Activated CD8-positive, alpha-beta memory T cell treated with anti-CD3 and anti-CD28 coated beads, Interleukin-2, amount 10 ng/mL, durations not matched to agents 7 days and 5 days (primary cell): ENCODE measurements at places on chromosomes 2 and 18. TPM values are rescaled to one million over a fixed set of nuclear protein-coding genes. Genes with fewer than 3 reads are reported as not detected.

Gene TMEM163
- 2.3 TPM for total RNA-seq

Gene DUSP19
- total RNA-seq = 1.8 TPM

Gene STEAP3
- total RNA-seq = 0.15 TPM

Gene HOXD13
- not detected for total RNA-seq

Gene ACADL
- total RNA-seq = not detected

DNA sequence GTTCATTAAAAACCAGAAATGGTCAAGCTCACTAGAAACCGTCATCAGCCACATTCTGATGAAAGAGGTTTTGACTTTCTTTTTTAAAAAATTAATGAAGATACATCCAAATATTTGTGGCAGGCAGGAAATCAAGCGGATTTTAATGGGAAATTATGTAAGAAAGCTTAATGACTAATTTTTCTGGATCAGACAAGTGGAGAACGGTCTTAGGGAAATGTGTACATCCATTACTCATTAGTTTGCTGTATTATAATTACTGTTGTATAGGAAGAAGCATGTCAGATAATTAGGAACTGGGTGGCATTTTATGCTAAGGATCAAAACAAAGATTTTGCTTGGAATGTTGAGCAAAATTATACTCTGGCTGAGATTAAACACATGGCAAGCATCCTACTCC, 39.4 kb downstream of the AGAP1 start:
- DNase-seq = no peak

GRCh38 chr18:63823516-63824219, 48.5 kb downstream of the SERPINB7 start:
- peak; percentile 43 for DNase-seq

GRCh38 chr2:234467289-234467688, 29.6 kb downstream of the ARL4C start:
- DNase-seq = no peak

- DNase-seq = no peak
Observed at GRCh38 chr2:139259422-139260051, 479.3 kb upstream of the NXPH2 start.

GRCh38 chr18:34801774-34802173, 91.7 kb downstream of the DTNA start:
- no peak for DNase-seq

DNA sequence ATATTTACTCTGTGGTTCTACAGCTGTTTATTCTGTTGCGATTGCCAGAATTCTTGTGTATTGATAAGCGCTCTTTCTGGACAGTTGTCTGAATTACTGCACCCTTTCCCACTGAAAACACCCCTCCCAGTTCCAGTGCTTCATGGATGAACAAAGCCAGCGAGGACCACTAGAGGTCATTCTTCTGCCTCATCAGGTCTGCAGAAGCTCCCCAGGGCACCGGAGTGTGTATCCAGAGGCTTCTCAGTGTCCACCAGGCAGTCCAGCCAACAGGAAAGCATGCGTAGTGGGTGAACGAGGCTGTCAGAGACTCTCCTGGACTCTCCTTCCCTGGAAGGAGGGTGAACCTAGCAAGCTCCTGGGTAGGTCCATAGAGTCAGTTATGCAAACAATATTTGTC, 40.6 kb upstream of the INHBB start:
- no peak for DNase-seq

GRCh38 chr2:175890636-175891242, 111.3 kb downstream of the LNPK start:
- no peak for DNase-seq

- DNase-seq = peak; percentile 30
Observed at GRCh38 chr2:127580167-127581049, 44.9 kb downstream of the MYO7B start.

DNA sequence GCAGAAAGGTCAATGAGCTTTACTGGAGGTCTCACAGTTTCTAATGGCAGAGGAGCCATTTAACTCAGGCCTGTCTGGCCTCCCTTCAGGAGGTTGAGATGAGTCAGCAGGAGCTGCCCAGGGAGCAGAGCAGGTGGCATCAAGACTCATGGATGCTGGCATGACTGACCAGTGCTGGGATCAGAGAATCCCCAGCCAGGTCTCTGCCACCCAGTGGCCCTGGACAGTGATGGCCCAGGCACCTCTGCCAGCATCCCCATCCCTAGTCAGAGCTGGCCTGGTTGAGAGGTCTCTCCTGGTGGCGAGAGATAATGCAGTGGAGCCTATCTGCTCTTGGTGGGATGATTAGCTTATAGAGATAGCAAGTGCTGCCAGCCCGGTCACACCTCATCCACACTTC, 43.1 kb downstream of the GYPC start:
- no peak for DNase-seq

GRCh38 chr2:238114331-238114841, 14.2 kb downstream of the ESPNL start:
- DNase-seq = no peak
